ENCODE measurements at places on chromosomes 7 and 10.

DNA sequence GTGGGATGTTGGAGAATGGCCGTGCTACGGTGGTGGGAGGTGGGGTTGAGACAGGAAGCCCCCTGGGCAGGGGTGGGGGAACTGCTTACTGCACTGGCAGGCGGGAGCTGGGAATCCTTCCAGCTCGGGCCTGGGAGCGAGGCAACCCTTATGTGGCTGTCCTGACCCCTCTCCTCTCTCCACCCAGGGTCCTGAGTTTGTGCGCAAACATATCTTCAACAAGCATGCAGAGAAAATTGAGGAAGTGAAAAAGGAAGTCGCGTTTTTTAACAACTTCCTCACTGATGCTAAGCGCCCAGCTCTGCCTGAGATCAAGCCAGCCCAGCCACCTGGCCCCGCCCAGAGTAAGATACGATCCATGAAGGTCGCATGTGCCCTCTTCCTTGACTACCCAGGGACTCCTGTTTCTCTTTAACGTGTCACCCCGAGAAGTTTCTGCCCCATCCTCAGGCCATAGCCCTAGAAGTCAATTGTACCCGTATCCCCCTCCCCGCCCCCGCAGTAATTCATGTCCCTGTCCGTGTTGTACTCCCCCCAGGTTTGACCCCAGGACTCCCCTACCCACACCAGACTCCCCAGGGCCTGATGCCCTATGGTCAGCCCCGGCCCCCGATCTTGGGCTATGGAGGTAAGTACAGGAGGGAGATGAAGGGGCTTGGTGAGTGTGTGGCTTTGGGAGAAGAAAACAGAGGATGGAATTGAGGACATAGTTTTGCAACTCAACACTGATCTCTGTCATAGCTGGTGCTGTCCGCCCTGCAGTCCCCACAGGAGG is 1.8 kb downstream of the UFSP1 start:
- DNase-seq, result peak; percentile 39

GRCh38 chr10:124827474-124827873 is 25.9 kb downstream of the ABRAXAS2 start:
- no peak for DNase-seq

- DNase-seq, result no peak
Observed at GRCh38 chr10:75972491-75973276, 541.3 kb downstream of the LRMDA start.

DNA sequence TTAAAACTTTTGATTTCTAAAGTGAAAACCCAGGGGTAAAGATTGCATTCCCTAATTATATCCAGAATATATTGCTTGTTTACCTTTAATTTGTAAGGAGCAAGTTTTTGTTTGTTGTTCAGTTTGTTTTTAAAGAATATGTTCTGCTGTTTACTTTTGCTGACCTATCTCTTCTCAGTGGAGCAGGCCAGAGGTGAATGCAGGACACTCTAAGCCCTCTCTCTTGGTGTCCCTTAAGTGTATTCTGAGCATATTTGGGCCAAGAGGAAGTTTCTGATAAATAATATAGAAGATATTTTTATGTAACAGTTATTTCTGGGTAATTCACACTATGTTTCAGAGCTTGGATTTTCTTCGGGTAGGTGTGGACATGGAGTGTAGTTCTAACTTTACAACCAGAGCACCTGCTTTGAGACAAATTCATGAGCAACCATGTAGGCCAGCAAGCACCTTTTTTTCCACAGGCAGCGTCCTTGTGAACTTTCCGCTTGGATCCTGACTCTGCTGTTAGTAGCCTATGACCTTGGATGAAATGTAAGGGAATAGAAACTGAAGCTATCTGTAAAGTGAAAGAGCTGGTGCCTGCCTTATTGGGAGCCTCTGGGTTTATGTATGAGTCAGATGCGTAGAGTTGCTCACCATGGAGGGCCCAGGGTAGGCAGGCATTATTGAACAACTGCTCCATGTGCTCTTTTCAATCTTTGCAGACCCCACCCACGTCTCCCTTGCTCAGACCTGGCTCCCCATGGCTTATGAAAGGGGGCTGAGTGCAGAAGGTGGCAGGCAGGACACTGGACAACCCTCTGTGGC is 16.1 kb downstream of the OGDH start:
- DNase-seq, result no peak

GRCh38 chr10:95177429-95177828 is 16.6 kb upstream of the ACSM6 start:
- DNase-seq, result no peak

DNA sequence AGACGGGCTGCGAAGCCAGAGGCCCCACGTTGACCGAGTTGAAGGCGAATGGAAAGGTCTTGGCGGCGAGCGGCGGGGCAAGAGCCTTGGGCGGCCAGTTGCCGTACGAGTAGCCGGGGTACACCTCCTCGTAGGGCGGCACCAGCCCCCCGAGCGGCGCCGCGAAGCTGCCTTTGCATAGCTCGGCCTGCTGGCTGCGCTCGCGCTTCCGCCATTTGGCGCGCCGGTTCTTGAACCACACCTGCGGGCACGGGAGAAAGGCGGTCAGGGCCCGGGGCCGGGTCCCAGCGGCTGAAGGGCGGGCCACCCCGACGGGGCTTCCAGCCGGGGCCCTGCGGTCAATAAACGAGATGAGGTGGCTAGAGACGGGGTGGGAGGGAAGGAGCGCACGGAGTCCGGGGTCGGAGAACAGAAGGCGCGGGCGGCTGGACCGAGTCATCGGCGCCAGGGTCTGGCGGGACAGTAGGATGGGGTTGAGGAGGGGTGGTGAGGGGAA is 4.8 kb downstream of the ELOVL3 start:
- no peak for DNase-seq

GRCh38 chr10:91022390-91022789 is 101.5 kb upstream of the ANKRD1 start:
- DNase-seq, result no peak

GRCh38 chr7:1170741-1171501 is 10.9 kb upstream of the ZFAND2A start:
- no peak for DNase-seq

GRCh38 chr10:79090134-79090803 is 21.5 kb downstream of the ZMIZ1 start:
- DNase-seq, result no peak

GRCh38 chr10:50508315-50509051 is 115.3 kb downstream of the SGMS1 start:
- peak; percentile 99 for DNase-seq

GRCh38 chr10:17073725-17074540 is 55.7 kb downstream of the CUBN start:
- no peak for DNase-seq

DNA sequence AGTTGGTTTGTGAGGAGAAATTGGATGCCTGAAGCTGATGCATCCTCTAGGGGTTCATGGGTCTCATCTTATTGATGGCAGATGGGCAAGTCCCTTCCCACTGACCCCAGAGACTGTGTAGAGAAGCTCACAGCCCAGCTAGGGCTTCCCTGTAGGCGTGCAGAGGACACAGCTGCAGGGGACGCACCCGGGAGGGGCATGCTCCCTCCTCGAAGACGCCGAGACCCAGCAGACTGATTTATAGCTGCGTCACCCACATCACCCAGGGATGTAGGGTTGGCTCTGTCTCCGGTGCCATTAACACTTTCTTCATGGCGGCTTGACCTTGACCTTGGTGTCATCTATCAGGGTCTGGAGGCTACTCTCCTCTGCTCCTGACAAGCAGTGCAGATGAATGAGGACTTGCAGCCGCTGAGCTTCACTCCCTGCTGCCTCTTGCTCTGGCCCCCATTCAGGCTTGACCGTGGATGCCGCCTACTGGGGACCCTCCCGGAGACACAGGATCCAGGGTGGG is 549.7 kb downstream of the TCERG1L start:
- DNase-seq, result no peak

DNA sequence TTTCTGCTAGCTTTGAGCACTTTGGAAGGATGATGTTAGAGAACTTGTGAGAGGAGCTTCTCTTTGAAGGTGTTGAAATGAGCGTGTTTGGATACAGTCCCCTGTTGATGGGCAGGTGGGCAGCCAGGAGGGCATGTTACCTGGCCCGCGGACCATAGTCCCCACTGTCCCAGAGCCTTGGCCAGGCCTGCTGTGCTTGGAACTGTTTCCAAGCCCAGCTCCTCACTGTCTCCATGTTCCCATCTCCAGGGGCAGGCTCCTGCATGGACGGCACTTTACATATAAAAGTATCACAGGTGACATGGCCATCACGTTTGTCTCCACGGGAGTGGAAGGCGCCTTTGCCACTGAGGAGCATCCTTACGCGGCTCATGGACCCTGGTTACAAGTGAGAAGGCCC is 27.2 kb upstream of the TRIM8 start:
- DNase-seq, result no peak

GRCh38 chr7:130365088-130365487 is 15.2 kb upstream of the CPA1 start:
- no peak for DNase-seq

- DNase-seq, result no peak
Observed at GRCh38 chr10:70803775-70804420, 11.8 kb upstream of the SGPL1 start.

- DNase-seq, result no peak
Observed at GRCh38 chr7:148049068-148049467, 541.5 kb upstream of the C7orf33 start.

DNA sequence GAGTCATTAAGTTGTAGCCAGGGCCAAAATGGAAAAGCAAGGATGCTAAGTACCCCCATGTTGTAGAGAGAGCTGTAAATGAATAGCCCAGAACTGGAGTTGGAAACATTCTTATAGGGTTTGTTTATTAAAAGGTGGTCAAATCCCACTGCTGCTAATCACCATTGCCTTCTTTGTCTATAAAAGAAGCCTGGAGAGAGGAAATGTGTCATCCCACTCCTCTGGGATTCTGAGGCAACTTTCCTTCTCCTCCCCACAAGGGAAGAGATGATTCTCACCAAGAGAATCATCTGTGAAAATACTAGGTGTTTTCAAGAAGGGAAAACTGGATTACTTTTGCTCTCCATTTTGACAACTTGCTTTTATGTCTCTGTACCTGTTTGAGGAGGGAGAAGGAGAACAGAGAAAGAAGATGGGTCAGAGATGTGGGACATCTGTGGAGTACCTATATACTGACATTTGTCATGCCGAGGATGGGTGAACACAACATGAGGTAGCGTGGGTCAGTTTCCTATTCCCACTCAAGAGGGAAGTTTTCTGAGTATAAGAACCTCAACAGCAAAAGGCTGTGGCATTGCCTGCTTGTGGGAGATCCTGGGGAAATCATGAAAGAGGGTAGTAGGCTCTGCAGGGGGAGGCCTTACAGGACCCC is 262.2 kb downstream of the KIF20B start:
- no peak for DNase-seq

- no peak for DNase-seq
Observed at GRCh38 chr7:123292227-123292626, 92.5 kb upstream of the SLC13A1 start.

DNA sequence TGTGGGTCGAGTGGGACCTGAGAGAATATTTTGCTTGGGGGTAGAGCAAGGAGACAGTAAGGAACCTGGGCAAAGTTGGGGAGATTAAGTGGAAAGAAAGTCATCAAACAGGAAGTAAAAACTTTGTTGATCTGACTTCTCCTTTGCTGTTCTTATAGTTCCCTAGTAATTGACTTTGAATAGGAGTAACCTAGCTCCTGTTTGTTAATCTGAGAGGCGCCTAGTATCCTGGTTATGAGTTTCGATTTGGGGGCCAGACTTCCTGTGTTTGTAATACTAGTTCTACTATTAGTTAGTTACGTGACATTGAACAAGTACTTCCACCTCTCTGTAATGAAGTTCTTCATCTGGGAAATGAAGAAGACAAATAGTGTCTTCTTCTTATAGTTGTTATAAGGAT is 99.1 kb downstream of the ZNF365 start:
- DNase-seq, result no peak

DNA sequence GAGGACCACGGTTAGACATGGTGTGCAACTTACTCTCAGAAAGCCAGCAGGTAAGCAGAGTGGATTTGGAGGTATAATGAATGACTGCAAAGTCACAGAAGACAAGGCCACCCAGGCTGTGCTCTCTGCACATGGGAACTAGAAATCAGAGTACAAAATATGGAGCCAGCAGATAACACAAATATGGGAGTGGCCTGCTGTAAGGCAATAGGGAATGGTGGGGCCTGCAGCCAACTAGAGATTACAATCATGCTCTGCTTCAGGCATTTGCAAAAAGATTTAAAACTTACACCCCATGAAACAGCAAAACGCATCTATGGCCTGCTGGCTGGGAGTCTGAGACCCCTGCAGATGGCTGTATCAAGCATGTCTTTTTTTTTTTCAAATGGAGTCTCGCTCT is 47.0 kb downstream of the RGS10 start:
- no peak for DNase-seq

DNA sequence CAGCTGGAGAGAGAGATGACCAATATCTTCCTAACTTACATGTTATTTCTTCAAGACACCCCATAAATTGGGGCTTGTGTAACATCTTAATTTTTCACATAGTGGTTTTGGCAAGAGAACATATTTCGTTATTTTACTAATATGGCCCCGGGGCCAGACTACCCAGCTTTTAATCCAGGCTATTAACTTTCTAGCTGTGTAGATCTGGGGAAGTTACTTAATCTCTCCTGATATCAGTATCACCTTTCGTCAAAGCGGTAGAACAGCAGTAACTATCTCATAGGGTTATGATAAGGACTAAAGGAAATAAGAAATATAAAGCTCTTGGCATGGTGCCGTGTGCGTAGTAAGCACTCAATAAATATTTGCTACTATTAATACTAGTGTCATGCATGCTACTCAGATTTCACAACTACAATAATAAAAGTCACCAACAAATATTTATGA is 71.6 kb upstream of the LYZL1 start:
- no peak for DNase-seq

DNA sequence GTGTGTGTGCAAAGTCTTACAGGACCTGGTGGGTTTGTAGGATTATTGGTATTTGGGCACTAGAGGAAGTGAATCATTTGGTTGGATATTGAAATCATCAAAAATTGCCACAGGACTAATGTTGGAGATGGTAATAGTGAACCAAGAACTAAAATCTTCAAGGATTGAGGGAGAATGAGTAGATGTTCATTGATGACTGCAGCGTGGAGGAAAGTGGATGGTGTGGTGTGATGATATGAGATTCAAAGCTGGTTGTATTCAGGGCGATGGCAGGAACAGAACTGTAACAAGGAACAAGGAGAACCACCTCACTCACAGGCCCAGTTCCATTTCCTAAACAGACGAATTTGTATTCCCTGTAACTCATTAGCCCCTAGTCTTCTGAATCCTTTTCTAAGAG is 90.3 kb downstream of the TRIM24 start:
- no peak for DNase-seq

GRCh38 chr7:43196379-43196778 is 83.9 kb downstream of the HECW1 start:
- DNase-seq, result no peak

DNA sequence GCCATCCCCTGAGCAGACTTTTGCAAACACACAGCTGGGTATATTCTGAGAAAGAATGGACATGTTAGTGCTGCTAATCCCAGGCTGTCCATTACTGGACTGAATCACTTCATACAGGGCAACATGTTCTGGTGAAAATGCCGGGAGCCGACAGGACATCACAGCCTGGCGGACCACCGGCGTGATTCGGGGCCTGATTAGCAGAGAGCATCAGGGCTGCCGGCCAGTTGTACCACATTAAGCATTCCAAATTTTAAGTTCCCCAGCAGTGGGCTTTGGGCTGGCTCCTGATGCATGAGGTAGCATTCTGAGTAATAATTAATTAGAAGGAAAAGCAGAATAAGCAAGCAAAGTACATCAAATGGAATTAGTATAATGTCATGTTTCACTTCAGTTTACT is 229.0 kb downstream of the GRID1 start:
- DNase-seq, result no peak
